ENCODE measurements at places on chromosomes 2 and 18.
A peak's percentile ranks its signal among the peaks of the same experiment; 100 is the strongest.

DNA sequence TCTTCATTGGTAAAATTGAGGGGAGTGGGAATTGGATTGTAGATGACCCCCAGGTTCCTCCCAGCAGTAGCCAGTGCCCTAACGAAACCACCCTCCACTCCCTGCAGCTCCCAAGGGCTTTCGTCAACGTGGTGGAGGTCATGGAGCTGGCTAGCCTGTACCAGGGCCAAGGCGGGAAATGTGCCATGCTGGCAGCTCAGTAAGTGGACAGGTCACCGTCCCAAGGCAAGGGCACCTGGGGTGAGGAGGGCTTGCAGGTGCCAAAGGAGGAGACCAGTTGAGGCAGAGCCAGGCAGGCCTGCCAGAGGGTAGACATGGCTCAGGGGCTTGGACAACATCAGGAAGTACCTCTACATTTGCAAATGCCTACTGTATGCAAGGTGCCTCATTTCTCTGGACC is 122.6 kb upstream of the PPP1CB start:
- DNase-seq = no peak

DNA sequence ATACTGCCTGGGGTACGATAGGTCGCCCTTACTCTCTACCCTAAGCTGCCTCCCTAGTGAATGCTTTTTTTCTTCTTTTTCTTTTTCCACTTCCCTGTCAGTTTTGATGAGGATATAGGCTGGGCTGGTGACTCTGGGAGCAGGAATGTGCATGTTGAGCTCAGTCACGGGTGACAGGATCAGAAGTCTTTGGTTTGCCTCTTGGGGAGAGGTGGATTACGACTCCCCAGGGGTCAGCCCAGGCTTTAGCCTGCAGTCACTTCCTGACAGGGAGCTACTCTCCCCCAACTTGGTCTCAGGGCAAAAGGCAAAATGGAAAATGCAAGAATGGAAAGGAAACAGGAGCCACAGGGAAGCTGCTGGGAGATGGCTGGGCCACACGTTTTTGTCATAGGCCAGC is 57.3 kb downstream of the THNSL2 start:
- DNase-seq = no peak

GRCh38 chr18:6155707-6156106 is 259.0 kb downstream of the L3MBTL4 start:
- DNase-seq = no peak

DNA sequence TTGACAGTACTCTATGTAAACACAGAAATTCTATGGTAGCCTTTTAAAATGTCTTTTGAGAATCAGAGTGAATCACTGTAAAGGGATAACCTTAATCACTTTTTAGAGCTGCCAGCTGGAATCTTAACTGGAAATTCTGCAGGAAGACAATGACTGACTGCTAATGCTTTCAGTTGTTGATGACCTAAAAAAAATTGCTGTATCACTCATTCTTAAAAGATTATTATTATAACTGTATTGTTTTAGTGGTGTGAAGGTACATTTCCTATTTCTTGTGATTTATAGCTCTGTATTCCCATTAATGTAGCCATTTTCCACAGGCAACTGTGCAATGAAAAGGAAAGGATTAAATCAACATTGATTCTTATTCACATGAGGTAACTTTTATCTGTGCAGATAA is 260.5 kb downstream of the CALCRL start:
- no peak for DNase-seq

- DNase-seq = no peak
These were observed 101.2 kb downstream of the RTP5 start for GRCh38 chr2:241970716-241971115.

GRCh38 chr2:98020516-98020915 is 24.8 kb upstream of the TMEM131 start:
- DNase-seq = no peak

- no peak for DNase-seq
These were observed 414.7 kb downstream of the LPIN1 start for GRCh38 chr2:12161085-12161484.

DNA sequence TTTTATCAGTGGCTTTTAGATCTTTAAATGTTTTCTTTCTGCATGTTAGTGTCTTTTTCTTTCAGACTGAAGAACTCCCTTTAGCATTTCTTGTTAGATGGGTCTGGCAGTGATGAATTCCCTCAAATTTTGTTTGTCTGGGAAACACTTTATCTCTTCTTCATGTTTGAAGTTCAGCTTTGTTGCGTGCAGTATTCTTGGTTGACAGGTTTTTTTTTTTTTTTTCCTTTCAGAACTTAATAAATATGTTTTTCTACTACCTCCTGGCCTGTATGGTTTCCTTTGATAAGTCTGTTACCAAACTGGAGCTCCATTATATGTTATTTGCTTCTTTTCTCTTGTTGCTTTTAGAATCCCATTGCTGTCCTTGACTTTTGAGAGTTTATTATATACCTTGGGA is 89.8 kb upstream of the ACKR3 start:
- DNase-seq = no peak

DNA sequence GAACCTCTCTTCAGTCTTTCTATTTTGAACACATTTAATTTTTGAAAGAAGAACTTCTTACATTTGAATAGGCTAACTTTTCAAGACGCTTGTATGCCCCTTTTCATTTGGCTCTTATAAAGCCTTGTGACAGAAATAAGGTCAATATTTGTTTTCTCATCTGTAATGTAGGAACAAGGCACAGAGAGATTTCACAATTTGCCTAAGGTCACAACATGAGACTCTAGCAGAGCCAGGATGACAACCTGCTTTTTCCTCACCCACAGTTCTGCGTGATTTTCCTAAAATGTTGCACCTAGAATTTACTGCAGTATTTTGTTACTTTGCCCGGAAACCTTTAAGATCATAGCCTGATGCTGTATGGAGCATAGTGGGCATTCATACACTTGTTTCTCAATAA is 67.4 kb downstream of the TXNL1 start:
- DNase-seq = no peak

GRCh38 chr18:55634545-55634944 is 46.6 kb upstream of the TCF4 start:
- no peak for DNase-seq

- DNase-seq = no peak
These were observed 80.7 kb downstream of the PDCL3 start for GRCh38 chr2:100643467-100643866.

DNA sequence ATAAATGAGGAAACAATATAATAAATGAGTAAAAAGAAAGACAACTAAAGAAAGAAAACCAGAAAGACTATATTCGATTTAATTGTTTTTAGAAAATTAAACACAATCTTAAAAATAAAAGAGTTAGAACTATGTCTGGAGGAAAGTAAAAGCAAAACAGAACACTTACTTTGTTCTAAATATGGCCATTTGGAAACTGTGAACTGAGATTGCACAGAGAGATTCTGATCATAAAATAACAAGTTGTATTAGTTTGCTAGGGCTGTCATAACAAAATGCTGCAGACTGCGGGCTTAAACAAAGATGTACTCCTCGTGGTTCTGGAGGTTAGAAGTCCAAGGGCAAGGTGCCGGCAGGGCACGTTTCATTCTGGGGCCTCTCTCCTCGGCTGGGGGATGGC is 128.1 kb upstream of the AQP4 start:
- DNase-seq = no peak

GRCh38 chr18:11149441-11150270 is at the start of gene PIEZO2:
Gene PIEZO2, minus strand, starts transcription at chr18:11149569. Its CDS starts 981 bp downstream, at chr18:11148588.
- DNase-seq = peak; percentile 33

- no peak for DNase-seq
These were observed 3.8 kb upstream of the ROCK2 start for GRCh38 chr2:11348209-11348749.

DNA sequence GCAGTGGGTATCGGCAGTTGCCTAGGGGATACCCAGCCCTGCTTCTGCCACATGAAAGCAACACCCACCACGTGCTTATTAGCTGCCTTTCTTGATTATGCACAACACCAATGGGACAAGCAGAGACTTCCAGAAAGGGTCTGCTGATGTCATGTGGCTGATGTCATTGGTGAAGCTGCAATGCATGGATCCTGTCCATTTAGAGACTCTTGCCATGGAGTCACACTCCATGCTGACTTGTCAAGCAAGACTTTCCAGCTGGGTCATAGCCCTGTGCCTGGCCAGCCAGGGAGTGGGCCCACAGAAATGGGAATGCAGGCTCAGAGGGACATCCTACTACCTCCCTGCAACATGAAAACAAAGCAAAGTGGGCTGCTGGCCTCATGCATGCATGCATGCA is 81.8 kb downstream of the VAPA start:
- no peak for DNase-seq

Data from urinary bladder (tissue), 4 donors.